ENCODE measurements at places on chromosomes 16 and 17. TPM values are rescaled to one million over a fixed set of nuclear protein-coding genes. Genes with fewer than 3 reads are reported as not detected.

- no peak for DNase-seq
Observed at GRCh38 chr16:52976539-52977167, 76.0 kb downstream of the CHD9NB start.

RHBDL1 gene
- total RNA-seq, result 1.3 TPM

PRCD gene
- 2.3 TPM for total RNA-seq

DNA sequence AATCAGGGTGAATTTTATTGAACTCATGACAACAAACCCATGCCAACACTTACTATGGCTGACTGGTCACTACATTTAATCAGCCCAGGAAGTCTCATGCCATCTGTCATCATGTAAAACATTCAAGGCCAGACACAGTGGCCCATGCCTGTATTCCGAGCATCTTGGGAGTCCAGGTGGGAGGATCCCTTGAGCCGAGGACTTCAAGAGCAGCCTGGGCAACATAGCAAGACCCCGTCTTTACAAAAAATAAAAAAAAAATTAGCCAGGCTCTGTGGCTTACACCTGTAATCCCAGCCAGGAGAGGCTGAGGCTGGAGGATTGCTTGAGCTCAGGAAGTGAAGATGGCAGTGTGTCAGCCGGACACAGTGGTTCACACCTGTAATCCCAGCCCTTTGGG lies 4.9 kb upstream of the MED1 start:
- DNase-seq, result no peak

GRCh38 chr16:52827456-52827855 lies 225.2 kb downstream of the CHD9NB start:
- DNase-seq, result no peak

All from ovary (tissue), 10 donors.